DMS153 (cell line): ENCODE measurements at places on chromosomes 11 and 22.
A peak's percentile ranks its signal among the peaks of the same experiment; 100 is the strongest.

- peak; percentile 35 for DNase-seq
Measured at GRCh38 chr11:47325271-47326041, 27.0 kb downstream of the MYBPC3 start.

- DNase-seq: no peak
Measured at GRCh38 chr22:28408709-28409108, 270.9 kb downstream of the TTC28 start.

DNA sequence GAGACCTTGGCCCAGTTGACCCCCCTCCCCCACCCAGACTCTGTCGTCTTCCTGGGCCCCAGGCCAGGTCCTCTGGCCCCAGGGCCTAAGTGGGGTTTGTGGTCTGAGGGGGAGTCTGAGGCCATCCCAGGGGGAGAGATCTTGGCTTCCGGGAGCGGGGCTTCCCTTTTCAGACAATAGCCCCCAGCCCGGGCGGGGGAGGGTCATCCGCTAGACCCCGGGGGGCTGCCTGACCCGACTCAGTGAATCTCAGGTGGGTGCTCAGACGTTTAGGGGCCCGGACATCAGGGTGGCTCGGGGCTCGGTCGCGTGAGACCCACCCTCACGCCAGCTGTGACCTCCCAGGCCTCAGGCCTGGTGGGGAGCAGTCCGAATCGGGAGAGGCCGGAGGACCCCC lies 609 bp downstream of the MAPK11 start:
- DNase-seq: no peak

DNA sequence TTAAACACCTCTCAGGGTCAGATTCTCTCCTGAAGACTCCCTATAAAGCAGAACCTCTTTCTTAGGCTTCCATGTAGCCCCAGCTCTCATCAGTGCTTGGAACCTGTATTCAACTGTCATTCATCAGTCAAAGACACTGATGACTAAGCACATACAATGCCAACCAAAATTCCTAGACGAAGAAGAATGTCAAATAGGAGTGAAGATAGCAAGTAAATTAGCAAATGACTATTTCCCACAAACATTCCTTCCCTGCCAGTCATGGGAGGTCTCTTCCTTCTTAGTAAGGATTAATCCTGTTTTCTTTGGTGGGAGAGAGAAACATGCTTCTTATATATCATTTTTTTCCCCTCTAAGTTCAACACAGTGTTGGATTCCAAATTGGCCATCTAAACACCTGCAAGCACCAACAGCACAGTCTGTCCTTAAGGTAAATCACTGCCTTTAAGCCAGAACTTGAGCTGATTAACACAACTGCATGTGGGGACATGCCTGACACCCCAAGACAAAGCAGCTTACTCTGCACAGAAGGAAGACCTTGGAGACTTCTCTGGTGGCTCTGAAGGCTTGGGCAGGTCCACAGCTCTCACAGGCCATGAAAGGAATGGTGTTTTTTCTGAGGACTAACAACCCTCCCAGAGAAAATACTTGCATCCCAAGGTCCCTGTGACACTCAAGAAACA lies 47.5 kb upstream of the ME3 start:
- DNase-seq: no peak

DNA sequence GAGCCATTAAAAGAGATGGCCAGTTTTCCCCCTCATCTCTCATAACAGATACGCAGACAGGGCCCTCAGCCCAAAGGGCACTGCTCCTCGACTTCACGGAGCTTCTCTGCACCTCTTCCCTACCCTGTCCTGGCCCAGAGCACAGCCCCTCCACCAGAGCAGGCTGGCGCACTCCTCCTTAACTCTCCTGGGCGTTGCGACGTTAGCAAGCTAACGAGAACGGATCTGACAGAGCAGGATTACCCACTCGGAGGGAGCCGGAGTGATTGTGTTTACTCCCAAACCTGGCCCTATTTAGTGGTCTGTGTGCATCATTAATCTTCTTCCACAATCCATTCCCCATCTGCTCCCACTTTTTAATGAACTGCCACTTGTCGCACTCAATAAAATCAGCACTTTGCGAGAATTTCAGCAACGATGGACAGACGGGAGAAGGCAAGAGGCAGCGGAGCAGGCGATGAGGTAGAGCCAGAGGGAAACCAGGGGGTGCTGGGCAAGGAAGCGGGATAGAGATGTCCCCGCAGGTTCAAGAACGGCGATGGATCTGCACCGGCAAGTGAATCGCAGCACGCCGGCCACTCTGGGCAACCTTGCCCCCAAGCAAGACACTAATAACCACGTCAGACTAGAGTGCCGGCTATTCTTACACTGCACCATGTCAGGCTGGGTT lies 159.4 kb downstream of the BUD13 start:
- DNase-seq: no peak

DNA sequence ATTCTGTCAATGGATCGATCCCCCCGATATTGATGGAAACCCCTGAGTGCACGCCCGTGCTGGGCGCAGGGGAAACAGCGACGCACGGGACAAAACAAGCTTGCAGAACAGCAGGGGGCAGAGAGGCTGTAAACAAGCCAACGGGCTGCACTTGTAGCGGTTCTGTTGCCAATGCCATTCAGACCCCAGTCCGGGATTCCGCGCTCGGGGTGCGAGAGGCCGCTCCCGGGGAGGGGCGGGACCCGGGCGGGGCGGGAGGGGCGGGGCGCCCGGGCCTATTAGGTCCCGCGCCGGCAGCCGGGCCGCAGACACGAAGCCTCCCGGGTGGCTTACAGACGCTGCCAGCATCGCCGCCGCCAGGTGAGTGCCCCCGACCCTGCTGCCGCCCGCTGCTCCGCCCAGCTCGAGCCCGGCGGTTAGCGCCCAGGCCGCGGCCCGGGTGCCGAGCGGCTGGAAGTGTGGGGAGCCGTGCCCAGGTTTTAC lies at the start of gene BIK:
Gene BIK, plus strand, starts transcription at position 307 of the 483 bp plus-strand sequence. CDS start 13,273 bp downstream, outside the sequence.
- DNase-seq: peak; percentile 35

DNA sequence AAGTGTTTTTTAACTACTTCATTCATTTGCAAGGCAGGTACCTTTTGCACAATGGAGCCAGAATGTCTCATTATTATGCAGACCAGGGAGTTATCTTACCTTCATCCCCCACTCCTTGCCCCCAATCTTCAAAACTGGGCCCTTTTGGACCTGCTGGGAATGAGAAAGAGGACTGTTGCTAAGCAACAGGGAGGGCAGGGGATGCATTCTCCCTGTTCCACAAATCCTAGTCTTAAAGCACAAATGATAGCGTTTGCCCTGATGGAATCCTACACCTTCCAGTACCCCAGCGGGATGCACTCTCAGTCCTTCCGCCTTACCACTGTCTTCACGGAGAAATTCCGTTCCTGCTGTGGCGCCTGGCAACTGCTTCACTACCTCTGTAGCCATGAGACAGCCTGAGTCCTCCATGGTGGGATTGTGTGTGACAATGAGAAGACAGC lies 4.1 kb upstream of the KCNJ1 start:
- no peak for DNase-seq

GRCh38 chr22:32636884-32637283 lies 162.3 kb downstream of the FBXO7 start:
- no peak for DNase-seq

GRCh38 chr22:40036591-40037225 lies 42.0 kb downstream of the FAM83F start:
- no peak for DNase-seq

DNA sequence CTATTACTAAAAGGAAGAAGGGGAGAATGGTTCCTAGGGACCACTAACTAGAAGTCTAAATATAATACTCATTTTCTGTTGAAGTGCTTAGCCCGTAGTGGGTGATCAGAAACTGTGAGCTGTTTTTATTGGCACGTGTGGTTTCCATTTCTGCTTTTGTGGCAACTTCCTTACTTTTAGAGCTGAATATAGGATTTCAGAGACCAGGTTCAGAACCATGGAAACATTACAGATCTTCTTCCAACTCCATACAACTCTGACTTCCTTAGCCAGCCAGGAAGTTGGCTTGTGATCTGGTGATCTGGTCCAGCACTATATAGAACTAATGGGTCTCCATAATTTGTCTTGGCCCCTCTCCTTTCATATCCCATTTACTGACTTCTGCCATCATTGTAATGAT lies 2.6 kb upstream of the ME3 start:
- DNase-seq: no peak

DNA sequence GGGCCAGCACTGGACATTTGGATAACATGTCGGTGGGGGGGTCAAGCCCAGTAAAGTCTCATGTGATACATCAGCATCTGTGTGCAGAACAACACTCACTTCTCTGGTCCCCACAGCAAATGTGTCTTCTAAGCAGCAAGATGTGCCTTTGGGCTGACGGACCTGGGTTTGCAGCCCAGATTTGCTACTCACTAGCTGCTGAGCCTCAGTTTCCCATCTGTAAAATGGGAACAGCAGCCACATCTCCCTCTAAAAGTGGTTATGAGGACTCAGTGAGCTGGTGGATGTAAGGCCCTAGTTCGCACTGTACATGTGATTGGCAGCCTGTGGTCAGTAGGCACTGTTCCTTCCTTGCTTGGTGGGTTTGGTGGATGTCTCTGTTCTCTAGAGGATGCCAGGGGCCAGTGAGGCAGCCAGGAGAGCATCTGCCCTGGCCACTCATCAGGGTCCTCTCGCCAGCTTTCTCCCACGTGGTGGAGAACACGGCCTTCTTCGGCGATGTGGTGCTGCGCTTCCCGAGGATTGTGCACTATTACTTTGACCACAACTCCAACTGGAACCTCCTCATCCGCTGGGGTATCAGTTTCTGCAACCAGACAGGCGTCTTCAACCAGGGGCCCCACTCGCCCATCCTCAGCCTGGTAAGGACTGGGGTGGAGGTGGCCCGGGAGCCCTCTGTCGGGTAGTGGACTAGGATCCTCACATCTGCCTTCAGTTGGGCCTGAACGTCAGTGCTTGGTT lies 12.5 kb downstream of the CCDC134 start:
- DNase-seq: no peak

DNA sequence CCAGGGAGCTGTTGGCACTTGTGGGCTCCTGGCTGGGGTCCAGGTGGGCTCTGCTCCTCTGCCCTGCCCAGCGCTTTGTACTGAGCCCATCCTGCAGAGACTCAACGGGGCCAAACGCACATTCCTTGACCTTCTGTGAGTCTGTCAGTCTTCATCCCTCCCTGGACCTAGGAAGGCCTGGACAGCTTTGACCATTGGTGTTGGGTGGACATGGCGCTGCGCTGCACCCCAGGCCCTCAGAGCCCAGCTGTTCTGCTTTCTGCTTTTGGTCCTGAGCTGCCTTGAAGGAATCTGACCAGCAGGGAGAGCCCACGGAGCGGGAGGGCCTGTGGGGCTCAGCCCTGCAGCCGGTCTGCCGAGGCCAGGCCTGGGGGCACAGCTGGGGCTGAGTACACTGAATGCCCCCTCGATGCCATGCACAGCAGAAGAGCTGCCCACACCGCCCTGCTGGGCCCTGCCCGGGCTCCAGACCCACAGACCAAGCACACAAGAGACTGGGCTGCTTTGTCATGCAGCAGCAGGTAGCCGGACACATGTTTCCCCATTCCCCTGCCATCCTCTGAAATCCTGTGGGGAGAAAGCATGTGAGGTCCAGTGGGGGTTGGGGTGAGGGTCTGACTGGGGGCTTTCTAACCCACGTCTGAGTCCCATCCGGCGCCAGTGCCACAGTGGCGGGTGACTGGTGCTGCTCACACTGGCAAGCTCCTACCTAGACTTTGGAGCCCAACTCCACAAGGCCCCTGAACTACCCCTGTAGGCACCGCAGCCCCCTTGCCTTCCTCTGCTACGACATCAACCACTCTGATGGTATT lies 24.1 kb upstream of the CCDC188 start:
- DNase-seq: no peak

GRCh38 chr22:48236261-48236660 lies 1473.8 kb downstream of the TBC1D22A start:
- no peak for DNase-seq

DNA sequence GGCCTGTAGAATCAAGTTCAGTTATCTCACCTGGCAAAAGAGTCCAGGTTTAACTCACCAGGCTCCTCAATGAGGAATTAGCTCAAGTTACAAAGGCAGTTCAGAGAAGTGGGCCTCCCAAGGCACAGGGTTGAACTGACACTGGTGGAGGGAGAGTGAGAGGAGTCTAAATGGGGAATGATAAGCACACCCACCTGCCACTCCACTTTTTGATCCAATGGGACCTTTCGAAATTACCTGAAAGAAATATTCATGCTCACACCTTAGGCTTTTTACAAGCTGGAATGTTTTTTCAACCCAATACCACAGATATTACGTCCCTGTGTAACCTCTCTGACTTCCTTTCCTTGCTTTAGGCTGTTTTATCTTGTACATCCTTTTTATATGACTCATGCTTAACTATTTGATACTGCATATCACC lies 642.7 kb upstream of the TENM4 start:
- no peak for DNase-seq

DNA sequence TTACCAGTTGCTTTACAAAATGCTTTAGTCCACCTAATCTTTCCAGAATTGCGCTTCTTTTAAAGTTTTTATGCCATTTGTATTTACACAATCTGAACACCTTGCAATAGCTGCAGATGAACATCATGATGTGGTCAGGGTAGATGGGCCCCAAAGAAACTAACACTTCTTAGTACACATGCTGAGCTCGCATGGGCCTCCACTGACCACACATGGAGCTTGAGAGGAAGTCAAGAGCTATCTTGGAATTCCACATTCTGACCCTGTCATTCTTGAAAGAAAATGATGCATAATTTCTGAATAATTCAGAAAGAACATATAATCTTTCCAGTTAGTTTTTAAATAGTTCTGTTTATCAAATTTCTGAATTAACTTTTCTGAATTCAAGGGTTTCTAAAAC lies 7.7 kb downstream of the LIPT2 start:
- DNase-seq: no peak

DNA sequence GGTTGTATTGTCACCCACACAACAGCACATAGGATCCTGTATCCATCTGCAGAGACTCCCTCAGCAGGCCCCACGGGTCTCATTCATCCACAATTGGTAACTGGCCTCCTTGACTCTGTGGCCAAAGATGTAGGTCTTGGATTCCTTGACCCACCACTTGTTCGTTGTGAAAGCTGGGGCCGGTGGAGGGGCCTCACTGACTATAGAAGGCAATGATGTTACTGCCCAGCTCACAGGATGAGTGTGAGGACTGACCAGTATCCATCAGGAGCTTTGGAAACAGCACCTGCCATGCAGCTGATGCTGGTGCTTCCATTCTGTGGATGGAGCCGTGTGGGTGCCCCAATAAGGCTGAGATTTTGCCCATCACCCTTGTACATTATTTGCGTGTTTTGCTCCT lies 615.7 kb downstream of the BRD1 start:
- no peak for DNase-seq

GRCh38 chr11:124738713-124739478 lies 846 bp upstream of the NRGN start:
- no peak for DNase-seq

DNA sequence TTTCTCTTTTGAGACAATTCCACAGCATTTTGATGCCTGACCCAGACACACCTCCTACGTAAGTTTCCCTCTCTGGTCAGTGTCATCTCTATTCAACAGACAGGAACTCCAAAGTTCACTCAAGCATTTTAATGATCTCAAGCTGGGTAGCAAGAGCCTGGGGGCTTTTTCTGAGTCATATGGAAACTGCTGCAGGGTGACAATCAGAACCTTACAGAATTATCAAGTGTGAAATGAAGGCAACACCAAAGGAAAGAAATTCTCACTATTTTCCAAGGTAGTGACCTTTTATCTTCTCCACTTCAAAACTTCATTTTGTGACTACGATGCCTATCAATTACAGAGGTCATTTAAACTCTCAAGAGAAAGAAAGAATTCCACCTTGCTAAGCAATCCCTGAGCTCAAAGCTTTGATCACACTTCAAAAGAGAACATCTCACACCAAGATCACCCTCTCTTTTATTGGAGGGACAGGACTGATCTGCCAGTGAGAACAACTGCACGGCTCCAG lies 229.0 kb upstream of the ZC3H12C start:
- DNase-seq: no peak

- no peak for DNase-seq
Measured at GRCh38 chr11:67371189-67371910, 2.0 kb downstream of the CLCF1 start.
